ENCODE measurements at places on chromosomes 6 and 20.

DNA sequence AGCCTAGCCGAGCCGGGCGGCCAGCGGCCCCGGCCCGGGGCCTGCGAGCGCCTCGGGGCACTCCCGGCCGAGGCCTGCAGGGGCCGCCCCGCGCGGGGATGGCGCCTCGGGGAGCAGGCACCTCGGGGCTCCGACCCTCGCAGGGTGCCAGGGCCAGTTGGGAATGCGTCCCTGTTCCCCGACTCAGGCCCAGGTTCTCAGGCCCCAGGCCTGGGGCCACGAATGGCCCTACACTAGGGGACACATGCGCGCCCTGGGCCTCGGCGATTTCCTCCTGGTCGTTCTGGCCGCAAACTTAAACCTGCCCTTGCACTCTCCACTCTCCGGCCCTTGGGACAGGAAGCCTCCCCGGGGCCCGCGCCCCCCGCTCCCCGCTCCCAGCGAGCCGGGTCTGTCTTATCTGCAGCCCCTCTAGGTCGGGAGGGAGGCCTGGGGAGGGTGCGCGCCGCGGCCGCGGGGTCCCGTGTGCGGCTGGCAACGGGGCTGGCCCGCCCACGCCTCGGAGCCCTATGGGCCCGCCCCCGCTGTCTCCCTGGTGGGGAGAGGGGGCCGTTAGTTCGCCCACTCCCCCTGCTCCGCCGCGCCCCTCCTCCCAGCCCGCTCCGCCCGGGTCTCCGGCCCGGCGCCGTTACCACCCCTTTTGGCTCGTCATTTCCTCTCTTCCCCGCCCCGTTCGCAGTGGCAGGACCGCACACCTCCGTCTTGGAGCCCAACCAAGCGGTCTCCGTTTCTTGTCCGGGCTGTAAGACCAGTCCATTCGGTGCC is 611 bp downstream of the NFYA start:
- DNase-seq: peak; percentile 59

DNA sequence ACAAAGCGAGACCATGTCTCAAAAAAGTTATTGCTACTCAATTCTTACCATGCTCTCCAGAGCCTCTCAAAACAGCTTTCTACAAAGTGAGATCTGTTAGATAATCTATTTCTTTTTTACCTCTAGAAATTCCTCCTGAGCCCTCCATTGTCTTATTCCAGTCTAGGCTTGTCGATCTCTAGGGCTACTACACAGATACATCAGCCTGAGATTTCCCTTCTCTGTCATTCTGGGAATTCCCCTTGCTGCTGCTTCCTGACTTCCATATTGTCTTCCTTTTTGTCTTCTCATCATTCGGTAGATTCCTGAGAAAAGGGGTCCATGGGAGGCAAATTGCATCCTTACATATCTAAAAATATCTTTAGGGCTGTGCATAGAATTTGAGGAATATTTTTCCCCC is 75.6 kb upstream of the GNRH2 start:
- no peak for DNase-seq

DNA sequence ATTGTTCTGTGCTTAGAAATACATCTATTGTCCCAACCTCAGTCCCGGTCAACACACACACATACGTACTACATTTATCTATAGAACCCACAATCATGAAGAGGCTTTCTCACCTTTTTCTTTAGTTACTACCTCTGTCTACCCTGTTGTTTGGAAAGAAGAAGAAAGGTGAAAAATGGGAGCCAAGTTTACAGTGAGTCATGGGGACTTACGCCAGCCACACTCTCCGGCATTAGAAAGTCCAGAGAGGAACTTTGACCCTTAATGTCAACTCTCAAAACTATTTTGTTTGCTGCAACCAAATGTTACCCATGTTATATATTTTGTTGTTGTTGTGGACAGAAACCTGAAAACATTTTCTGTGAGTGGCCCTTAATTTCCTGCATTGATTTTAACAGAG is 259.1 kb downstream of the ZFAND3 start:
- DNase-seq: no peak

DNA sequence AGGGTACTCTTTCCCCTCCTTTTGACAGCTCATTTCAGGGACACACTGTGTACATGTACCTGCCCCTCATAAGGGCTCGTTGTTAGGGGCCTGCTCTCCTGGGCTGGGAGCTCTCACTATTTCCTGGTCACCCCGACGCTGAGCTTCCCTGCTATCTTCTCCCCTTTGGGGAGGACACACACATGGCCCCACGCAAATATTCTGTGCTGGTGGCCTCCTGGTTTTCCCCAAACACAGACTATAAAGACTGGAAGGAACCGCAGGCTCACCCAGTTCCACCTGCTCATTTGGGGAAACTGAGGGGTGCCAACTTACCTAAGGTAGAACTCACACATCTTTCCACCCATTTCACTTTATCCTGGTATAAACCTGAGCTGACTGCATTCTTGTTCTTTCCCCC is 301.4 kb upstream of the SUPT3H start:
- no peak for DNase-seq

GRCh38 chr6:2237001-2237400 is 8.4 kb downstream of the GMDS start:
- DNase-seq: no peak

GRCh38 chr6:47004463-47004862 is 37.7 kb downstream of the ADGRF1 start:
- no peak for DNase-seq

DNA sequence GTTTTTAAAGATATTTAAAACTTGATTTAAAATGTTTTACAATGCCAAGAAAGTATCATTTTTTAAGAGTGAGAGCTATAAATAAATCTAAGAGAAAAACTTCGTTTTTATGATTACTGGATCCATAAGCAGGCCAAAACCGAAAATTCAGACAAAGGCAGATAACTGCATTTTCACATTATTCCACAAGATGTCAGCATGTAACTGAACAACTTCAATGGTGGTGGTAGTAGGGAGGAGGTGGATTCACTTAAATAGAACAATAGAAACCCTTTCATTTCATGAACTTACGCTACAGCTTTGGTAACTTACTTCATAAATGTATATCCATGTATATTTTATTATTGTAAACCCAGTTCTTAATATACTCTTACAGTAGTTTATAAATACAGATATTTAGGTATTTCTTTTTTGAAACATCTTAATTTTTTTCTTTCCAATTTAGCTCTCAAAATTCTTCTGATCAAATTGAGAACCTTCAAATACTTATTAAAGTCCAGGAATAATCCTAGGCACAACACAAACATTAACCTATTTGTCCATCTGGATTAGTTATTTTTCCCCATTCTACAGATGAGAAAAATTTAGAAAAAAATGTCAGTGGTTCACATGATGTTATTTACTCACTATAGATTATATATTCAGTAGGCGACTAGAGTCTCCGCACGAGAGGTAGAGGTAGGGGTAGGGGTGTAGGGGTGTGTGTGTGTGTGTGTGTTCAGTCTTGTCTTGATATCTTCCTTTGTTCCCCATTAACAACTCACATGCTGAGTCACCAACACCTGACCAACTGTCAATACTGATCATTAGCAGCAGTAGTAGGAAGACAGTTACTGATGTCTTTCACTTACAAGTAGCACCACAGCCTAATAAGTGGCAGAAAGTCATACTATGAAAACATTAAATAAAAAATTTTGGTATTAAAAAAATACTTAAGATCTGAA is 111.5 kb downstream of the ARHGAP18 start:
- DNase-seq: no peak

DNA sequence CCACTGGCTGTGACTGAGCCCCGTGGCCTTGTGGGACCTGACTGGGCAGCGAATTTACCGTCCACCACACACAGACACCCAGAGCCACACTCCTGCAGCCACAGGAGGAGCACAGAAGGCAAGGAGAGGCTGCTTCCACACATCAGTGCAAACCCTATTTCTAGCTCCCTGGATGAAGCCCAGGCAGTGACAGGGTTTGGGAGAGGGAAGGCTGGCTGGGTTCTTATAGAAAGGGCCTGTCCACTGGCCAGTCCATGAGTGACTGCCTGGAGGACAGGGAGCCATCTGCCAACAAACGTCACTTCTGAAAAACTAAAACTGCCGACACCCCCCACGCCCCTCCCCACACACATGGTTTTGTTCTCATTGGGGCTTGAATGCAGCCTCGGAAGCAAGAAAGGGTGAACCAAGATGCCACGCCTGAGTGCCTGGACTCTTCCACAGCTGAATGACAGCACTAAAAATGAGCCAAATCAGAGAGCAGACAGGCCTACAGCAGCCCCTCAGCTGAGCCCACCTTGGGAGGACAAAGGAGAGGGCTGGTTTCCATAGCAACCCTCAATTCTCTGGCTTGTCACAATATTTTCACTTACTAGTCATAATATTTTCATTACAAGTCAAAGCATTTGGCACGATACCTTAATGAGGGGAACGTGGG is 38.4 kb downstream of the RRBP1 start:
- no peak for DNase-seq

DNA sequence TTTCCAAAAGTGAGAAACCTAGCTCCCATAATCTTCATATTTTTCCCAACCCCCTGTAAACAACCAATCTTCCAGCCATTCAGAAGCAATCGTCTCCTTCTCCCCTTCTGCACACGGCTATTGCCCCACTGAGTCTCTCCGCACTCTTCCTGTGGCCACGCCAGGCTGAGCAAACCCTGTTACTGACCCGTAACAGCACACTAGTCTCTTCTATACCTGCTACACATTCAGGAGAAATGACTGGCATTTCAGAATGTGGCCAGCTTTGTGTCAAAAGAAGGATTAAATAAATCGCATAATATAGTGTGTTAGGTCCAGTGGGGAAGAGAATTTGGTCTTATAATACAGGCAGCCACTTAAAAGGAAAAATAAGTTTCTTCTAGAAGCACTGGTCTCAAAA is 41.4 kb downstream of the ECT2L start:
- DNase-seq: no peak

DNA sequence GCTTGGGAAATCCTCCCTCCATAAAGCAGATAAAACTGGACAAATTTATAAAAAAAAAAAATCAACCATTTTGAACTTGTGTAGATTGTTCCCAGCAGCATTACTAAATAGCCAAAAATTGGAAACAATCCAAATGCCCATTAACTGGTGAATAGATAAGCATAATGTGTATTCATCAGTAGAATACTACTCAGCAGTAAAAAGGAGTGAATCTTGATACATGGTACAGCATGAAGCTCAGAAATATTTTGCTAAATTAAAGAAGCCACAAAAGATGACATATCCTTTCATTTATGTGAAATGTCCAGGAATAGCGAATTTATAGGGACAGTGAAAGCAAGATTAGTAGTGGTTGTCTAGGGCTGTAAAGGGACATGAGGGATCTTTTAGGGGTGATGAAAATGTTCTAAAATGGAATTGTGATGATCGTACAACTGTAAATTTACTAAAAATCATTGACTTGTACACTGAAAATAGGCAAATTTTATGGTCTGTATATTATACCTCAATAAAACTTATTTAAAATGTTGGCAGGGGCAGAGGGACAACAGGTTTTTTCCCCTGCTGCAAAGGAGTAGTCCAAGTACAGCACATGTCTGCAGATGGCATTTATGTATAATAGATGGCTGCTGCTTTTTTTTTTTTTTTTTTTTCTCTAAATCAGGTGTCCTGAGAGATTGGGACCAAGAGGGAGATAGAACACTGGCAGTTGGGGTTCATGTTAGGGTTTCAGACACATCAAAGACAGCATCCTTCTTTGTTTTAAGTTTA is 59.5 kb downstream of the CBFA2T2 start:
- DNase-seq: no peak

DNA sequence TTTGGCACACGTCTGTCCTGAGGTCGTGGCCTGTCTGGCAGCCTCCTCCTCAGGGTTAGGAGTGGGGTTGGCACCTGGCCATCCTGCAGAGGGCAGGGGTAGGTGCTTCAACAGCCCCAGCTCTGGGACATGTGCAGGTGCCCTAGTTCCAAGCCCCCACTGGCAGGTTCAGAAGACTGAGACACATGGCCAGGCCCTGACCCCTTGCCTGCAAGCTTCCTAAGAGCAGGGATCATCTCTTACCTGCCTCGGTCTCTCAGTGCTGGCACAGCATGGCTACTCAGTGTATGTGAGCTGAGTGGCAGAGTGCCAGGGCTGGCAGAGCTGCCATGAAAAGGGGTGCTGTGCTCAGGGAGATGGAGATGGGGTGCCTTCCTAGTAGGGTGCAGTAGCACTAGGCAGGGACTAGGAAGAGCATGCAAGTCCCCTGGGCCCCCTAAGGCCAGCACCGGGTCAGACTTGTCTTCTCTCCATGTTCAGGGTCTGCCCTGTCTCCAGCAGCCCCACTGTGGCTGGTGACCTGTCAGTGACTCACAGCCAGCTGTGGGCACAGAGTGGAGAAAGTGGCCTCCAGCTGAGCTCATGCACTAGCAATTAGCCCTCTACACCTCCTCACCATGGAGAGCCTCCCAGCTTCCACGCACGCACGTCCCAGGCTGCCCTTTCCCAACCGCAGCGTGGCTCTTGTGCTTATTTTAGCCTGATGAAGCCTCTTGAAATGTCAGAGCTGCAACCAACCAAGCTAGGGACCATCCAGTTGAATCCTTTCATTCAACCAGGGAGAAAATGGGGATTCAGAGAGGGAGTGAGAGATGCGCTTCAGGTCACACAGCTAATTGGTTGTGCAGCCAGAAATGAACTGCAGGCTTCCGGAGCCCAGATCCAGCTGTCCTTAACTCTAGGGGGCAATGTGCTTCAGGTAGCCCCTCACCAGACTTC is 116.6 kb downstream of the MRPL14 start:
- no peak for DNase-seq

GRCh38 chr20:43755851-43756250 is 29.0 kb upstream of the GTSF1L start:
- DNase-seq: no peak

- DNase-seq: no peak
These were observed 541.7 kb upstream of the BTBD3 start for GRCh38 chr20:11375966-11376365.

DNA sequence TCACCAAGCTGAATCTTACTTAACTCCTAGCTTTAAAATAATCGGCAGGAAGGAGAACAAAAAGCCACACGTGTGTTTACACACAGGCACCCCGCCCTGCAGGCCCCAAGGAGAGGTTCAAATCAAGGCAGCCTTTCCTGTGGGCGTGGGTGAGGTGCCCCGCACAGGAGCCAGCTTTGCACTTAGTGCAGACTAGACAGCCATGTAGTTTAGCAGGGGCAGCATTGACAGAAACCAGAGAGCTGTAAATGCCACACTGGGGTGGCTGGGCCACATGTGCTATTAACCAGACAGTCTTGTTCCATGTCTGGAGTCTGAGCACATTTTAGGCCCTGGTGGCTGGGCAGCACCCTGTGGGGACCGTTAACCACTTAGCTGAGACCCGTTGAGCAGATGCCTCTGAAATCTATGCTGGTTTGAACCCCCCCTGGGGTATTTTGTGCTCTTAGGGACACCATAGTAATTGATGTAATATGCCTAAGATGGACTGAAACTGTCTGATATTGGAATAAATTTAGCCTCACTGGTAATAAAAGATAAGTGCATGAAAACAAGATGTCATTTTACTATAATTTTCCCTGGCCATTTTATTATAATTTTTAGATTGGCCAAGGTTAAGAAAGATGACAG is 106.4 kb upstream of the KCNG1 start:
- no peak for DNase-seq

GRCh38 chr6:11650025-11650696 is 112.6 kb downstream of the TMEM170B start:
- no peak for DNase-seq
